Activated CD4-positive, alpha-beta T cell treated with anti-CD3 and anti-CD28 coated beads for 24 hours (primary cell): ENCODE measurements at places on chromosomes 13 and 19.

- DNase-seq = no peak
These were observed 53.9 kb downstream of the RBM26 start for GRCh38 chr13:79352107-79352506.

DNA sequence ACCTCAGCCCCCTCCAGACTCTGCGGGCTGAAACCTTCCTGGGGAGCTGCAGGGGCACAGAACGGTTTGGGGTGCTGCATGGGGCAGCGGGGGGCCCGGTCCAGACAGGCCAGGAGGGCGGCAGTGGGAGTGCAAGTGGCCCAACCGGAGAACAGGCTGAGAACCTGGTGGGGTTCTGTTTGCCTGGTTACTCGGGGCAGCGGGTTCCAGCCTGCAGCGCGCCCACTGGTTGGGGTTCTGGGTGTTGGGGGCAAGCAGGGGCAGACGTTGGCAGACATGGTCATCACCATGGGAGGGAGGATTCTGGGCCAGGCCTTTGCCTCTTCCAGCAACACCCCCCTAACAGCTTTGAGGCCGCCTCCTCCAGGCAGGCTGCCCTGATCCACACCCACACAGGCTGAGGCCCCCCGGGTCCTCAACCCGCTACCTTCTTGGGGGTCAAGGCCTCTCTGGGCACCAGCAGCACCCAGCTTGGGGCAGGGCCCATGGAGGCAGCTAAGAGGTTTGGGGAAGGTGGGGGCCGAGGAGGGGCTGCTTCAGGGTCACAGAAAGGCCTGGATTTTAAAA lies at the start of gene PRR22:
Gene PRR22 (minus strand): TSS at position 166 of the 567 bp plus-strand sequence. CDS start 86 bp downstream, at position 80.
- DNase-seq = no peak

DNA sequence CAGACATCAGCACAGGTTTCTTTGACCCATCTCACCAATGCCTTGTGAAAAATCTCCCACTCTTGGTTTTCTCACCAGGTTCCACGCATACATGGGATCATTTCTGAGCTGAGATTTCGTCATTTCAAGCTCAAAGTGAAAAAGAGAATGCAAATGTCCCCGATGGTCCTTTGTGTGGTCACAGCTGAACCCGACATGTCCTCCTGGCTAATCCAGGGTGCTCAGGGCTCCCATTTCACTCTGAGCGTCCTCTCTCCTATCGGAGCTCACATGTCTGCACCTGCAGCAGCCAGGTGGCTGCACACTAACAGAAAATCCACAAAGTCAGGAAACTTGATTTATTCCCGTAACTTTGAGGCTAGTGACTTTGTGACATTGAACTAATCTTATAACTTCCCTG lies 9.3 kb upstream of the CEACAM3 start:
- no peak for DNase-seq

GRCh38 chr19:55297267-55297666 lies 13.5 kb downstream of the BRSK1 start:
- no peak for DNase-seq

- no peak for DNase-seq
These were observed 8.1 kb downstream of the PTGIR start for GRCh38 chr19:46616631-46617322.
